Stimulated activated CD8-positive, alpha-beta memory T cell treated with anti-CD3 and anti-CD28 coated beads, Interleukin-4, amount 100 ng/mL, for 1 hour (primary cell): ENCODE measurements at places on chromosomes 2 and 18.

DNA sequence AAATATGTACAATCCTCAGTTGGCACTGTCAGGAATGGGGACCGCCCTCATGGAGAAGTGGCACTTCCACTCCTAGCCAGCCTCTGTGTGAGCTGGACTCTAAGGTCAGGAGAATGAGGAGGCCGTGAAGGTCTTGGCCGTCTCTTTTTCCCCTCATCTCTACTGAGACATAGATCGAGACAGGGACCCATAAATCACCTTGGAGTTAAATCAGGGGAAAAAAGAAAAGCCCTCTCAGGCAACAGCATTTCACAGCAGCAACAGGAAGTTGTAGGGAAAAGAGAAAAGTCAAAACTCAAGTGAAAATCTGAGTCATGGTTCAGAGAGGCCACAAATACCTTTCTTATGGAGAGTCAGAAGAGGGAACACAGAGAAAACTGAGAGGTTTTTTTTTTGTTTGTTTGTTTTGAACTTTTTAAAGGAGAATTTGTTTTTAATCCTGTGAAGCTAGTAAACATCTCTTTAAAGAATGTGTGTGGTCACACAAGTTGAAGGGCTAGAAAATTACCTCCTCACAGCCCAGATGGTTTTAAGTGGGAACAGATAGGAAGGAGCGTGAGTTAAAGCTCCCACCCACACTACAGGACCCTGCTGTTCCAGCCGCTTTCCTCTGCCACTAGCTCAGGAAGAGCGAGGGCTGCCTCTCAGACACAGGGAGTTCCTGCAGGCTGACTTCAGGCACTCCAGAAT lies 30.6 kb upstream of the CYP1B1 start:
- no peak for DNase-seq

DNA sequence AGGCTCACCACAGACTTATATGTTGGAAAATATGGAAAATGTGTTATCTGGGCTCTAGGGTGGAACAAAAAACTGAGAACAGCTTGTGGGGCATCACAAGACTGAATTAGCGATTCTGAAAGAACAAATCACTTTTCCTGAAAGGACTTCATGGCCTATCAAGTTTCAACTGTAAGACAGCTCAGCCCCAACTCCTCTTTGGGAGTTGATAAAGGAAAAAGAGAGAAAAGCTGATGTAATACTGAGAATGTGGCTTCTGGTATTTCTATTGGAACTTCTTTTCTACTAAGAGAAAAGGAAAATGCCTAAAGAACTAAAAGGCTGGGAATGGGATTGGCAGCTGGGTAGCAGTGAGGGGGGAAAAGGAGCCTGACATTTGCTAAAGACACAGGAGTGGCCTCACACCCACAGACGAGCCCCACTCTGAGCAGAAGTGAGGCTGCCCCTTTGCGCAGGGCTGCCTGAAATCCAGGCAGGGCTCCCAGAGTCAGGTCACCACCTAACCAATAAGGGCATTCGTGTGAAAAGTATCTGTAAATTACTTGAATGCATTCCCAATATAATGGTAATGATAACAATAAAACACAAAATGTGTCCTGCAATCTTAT lies 75.6 kb downstream of the LRP2 start:
- no peak for DNase-seq

DNA sequence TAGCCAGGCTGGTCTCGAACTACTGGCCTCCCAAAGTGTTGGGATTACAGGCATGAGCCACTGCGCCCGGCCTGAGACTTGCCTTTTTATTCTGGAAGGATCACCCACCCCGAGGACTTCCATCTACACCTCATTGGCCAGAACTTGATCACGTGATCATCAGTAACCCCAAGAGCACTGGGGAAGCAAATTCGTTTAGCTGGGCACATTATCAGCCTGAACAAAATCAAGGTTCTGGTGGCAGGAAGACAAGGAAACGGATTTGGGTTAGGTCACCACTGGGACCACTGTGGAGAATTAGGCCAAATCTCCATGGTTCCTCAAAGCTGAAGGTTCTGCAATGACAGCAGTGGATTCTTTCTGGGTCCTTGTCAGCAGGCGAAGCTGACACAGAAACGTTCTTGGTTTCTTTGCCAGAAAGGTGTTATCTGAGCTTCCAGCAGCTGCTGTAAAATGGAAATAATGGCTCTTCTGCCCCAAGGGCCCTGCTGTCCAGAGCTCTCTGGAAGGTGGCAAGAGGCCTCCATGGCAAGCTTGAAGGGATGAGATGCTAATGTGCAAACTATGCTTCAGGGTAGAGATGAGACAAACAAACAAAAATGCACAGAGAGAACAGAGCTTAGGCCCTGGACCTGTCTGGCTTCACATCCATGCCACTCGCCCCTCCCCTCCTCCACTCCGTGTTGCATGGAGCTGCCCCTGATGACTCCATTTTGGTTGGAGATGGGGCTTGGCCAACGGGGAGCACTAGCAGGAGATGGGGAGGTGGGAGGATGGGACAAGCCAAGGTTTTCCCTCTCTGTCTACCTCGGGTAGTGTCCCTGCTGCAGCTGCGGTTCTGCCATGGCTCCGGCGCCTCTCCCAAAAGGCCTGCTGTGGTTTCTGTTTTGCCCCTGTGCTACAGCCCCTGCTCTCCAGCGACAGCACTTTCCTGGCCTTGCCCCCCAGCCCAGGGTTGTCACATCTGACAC lies 28.4 kb downstream of the TMEM177 start:
- DNase-seq = no peak

DNA sequence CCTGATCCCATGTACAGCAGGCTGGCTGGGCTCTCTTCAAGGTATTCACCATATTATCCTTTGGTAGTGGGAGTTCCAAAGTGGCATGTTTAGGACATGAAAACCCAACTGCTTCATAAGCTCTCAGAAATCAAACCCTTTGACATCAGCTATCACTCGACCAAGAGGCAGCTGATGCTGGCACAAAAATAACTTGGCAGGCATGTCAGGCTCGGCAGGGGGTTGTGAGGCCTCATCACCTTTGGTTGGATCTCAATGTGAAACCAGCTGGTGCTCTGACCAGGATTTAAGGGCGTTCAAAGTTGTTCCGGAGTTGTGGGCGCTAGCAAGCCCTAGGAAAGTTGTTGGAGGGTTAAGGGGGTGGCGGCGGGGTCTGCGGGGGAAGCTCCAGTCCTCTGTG lies 171.9 kb downstream of the FHOD3 start:
- DNase-seq = no peak

DNA sequence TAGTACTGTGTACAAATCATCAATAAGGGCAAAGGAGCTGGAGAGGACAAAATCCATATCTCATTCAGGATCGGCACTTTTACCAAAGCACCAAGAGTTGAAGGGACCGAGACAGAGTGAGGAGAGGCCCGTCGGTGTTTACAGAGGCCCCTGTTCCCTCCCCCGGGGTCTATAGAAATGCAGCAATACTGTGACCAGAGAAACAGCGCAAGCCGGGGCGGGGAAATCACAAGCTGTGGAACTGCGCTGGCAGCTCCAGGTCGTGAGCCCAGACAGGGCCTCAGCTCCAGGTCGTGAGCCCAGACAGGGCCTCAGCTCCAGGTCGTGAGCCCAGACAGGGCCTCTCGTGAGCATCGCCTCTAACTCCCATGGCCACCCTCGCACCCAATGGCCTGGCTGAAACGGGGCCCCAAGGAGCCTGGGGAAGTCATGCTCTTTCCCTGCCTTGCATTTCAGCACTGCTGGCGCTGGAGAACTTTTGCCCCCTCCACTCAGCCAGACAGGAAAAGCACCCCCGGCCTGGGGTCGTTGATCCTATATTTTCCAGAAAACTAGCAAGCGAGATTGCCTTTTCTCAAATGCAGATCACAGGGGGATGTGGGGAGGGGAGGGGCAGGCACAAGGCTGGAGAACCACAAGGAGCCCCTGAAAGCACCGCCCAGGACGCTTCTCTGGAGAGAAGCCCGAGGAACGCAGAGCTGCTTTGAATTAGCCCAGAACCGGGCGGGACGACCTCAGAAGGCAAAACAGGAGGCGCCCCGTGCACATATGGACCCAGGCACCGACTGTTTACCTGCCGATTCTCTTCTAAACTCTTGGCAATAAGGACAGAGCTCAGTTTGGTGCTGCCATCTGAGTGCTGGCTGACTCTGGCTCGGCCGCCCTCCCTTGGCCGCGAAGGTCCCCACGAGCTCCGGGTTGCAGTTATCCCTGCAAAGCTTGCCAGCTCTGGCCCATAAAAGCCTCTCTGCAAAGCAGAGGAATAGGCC lies 223.7 kb downstream of the ACKR3 start:
- DNase-seq = no peak

GRCh38 chr2:191847764-191848163 lies 876 bp upstream of the CAVIN2 start:
- no peak for DNase-seq

GRCh38 chr2:42754021-42754775 lies 9.7 kb downstream of the OXER1 start:
- no peak for DNase-seq

GRCh38 chr2:218125095-218125494 lies 733 bp upstream of the CXCR2 start:
- DNase-seq = no peak

DNA sequence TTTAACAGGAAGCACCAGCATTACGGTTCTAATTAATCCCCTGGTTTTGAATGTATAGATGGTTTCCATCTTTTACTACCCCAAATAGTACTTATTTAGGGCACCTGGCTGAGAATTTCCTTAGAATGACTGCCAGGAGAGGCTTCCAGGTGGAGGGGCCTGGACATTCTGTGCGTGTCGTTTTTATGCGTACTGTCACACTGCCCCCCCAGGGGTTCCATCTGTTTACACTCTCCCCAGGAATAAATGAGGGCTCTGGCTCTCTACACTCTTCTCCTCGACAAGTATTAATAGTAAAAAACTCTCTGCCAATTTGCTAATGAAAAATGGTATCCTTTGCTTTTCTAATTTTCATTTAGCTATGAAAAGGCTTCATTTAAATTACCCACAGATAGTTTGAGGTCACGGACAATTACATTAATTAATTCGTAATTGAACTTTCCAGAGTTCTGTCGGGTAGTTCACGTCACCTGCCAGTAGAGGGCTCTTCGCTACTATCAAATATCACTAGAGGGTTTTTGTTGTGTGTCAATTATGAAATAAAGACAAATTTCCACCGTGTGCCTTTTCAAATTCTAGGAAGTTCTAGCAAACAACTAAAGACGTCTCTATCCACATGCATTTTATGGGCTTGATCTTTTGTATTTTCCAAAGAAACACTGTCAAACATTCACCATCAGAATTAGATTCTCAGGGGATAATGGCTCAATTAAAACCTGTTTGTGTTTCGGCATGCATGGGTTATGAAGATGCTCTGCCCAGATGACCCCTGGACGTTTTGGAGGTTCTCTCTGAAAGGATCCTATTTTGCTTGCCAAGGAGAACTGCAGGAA lies 88.8 kb upstream of the ASB18 start:
- no peak for DNase-seq
